ENCODE measurements at places on chromosomes 1 and 21.

GRCh38 chr1:181588631-181589030 lies 105.3 kb downstream of the CACNA1E start:
- no peaks in the 10 kb centered on the region for H3K27me3 ChIP-seq
- no peak overlapping the region for H3K4me3 ChIP-seq
- no peaks in the 10 kb centered on the region for H3K36me3 ChIP-seq
- DNase-seq, result no peak
- no peaks in the 10 kb centered on the region for H3K4me1 ChIP-seq
- no peak overlapping the region for H3K27ac ChIP-seq

DNA sequence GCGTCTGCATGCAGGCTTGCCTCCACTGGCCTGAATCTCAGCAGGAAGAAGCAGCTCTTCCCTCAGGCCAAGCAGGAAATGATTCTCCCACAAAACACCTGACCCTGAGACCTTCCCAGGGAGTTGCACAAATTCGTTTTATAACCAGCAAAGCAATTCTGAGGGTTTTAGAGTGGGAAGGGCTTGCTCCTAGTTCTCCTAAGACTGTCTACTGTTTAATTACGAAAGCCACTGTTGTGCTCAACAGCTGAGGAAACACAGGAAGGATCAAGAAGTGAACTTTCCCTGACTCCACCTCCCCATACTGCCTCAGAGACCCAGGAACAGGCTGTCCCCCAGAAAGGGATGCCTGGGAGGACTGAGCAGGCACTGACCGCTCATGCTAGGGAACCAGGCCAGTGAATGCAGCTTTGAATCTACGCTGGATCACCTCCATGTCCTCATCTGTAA lies 37.0 kb upstream of the PUM1 start:
- no peaks in the 10 kb centered on the region for H3K4me1 ChIP-seq
- no peak overlapping the region for H3K27ac ChIP-seq
- no peaks in the 10 kb centered on the region for H3K36me3 ChIP-seq
- H3K27me3 ChIP-seq, result no peaks in the 10 kb centered on the region
- no peak overlapping the region for H3K4me3 ChIP-seq
- DNase-seq, result no peak

- no peak overlapping the region for H3K27ac ChIP-seq
- peaks cover 13% of the 10 kb centered on the region for H3K36me3 ChIP-seq
- H3K4me3 ChIP-seq, result no peak overlapping the region
- no peaks in the 10 kb centered on the region for H3K27me3 ChIP-seq
- no peak for DNase-seq
These were observed 30.3 kb downstream of the UBR4 start for GRCh38 chr1:19179597-19180264.

GRCh38 chr1:155133799-155134281 lies 1.8 kb upstream of the SLC50A1 start:
- H3K36me3 ChIP-seq, result no peaks in the 10 kb centered on the region
- H3K27ac ChIP-seq, result no peak overlapping the region
- no peak for DNase-seq

Measured in MM.1S (cell line).